Sciatic nerve (tissue), 2 donors: ENCODE measurements at places on chromosomes 6 and 20.

- DNase-seq, result no peak
Observed at GRCh38 chr20:53126185-53126584, 154.0 kb downstream of the TSHZ2 start.

- DNase-seq, result no peak
Observed at GRCh38 chr6:43575105-43575771, 600 bp downstream of the XPO5 start.

DNA sequence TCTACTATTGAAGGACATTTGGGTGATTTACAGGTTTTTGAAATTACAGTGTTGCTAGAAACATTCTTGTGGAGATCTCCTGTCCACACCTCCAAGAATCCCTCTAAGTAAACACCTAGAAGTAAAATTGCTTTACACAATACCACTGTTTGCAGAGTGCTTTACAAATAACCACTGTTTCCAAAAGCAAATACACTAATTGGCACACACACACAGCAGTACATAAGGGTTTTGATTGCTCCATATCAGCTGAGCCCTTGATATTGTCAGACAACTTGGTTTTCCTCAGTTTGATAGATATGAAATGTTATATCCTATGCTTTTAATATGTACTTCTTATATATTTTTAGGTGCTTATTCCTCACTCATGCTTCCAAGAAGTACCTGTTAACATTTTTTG, 6.3 kb downstream of the HMGN4 start:
- no peak for DNase-seq

- peak; percentile 54 for DNase-seq
Observed at GRCh38 chr6:41970436-41970846, 28.8 kb upstream of the CCND3 start.

GRCh38 chr6:39056191-39056590, 7.6 kb downstream of the GLP1R start:
- peak; percentile 41 for DNase-seq

DNA sequence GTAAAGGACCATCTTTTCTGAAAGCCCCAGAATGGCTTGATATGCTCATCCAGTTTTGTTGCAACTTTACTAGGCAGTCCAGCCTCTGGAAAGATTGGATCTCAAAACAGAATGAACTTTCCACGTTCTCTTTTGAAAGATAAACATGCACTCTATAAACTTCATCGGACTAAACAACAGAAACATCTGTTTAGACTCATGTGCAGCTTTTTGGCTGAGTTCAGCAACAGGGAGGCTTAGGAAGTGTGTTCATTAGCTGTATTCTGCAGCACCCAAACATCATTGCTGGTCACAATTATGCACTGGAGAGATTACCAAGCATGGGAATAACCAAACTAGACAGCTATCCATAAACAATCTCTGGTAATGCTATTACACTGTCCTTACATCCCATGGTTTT, 180.5 kb downstream of the TENT5A start:
- no peak for DNase-seq

DNA sequence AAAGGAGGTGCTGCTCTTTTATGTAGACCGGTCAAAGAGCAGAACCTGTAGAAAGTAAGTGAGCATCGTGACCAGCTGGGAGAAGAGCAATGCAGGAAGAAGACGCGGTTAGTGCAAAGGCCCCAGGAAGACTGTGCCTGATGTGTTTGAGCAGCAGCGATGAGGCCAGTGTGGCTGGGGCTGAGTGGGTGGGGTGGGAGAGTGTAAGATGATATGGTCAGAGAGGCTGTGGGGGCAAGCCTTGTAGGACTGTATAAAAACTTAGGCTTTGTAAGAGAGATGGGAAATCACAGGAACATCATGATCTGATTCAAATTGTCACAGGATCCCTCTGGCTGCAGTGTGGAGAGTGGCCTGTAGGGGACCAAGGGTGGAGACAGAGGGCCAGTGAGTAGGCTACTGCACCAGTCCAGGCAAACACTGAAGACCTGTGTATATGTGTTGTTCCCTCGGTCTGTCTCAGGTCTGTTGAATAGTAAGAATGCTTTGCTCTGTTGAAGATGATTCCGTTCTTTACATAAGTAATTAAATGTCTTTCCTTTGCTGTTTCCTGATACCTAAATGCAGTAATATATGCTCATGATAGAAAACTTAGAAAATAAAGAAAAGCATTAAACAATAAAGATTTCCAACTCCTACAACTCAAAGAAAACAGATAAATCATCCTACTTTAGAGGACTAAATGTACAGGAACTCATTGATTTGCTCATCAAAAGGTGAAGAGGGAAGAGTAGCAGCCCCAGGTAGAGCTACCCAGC, 23.6 kb upstream of the WFDC2 start:
- no peak for DNase-seq

GRCh38 chr20:4088766-4089165, 73.4 kb upstream of the RNF24 start:
- DNase-seq, result no peak

DNA sequence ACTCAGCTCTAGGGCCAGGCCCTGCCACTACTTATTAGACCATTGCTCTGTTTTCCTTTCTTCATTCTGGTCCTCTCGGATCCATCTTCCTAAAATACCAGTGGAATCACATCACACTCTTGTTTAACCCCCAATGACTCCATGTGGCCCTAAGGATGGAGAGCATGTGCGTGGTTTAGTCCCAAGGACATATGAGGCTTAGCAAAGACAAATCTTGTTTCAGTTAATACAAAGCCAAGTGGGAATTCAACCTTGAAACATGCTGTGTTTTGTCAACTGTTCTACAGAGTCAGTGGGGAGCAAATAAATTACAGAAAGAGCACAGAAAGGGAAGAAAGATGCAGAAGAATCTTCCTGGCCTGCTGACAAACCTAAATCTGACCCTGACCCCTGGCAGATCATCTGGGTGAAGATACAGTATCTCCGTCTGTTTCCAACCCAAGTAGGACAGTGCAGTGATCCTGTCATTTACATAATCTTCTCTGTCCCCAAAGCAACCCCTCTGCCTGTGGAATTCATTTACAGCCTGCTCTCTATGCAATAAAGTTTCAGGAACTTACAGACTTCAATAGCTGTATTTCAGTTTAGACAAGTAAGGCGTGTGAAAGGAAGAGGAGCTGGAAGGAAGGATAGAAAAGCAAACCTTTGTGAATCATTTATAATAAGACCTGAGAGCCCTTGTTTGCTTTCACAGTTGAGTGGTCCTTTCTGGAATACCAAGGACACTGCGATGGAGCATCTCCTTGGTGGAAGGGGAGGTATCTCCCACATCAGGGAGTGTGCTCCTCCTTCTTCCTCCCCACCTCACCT, 144.0 kb downstream of the THBS2 start:
- no peak for DNase-seq

DNA sequence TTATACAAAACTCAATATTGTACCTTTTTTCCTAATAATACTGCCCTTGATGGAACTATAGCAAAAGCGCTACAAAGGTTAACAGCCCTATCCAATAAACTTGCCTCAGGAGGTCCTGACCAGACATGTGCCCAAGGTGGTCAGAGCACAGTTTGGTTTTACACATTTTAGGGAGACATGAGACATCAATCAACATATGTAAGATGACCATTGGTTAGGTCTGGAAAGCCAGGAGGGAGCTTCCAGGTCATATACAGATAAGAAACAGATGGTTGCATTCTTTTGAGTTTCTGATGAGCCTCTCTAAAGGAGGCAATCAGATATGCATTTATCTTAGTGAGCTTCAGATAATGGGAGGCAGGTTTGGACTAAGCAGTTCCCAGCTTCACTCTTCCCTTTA, 91.6 kb downstream of the PLG start:
- no peak for DNase-seq

GRCh38 chr6:100774681-100775080, 106.4 kb downstream of the ASCC3 start:
- no peak for DNase-seq

- no peak for DNase-seq
Observed at GRCh38 chr6:37432590-37432915, 468 bp upstream of the CMTR1 start.

DNA sequence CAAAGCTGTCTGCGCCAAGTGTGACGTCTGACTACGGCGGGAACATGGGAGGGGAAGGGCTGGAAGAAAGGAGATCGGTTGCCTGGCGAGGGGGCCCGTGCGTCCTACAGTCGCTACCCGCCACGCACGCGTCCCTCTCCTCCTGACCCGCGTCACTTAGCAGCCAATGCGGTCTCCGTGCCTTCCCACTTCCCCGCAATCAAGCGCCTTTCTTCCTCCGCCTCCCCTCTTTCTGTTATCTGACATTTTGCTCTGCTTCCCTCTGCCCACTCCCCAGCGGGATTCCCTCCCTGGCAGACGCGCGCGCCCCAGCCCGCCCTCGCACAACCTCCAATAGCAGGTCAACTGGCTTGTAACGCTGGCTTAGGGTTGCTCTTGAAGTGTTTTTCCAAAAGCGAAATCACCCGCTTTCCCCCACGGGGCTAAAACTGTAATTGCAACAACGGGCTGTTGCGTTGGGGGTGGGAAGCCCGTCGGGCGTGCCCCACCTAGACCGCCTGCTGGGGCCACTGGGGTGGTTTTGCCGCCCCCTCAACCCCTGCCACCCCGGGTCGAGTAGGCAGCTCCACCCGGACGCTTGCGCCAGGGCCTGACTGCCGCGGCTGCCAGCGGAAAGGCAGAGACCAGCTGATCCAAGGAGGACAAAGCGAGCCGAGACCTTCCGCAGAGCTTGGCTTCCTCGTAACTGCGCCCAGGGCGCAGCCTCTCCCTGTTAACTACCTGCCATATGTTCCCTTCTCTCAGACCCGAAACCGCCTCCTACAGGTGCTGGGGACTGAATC, 6.2 kb upstream of the SOX4 start:
- DNase-seq, result peak; percentile 73

DNA sequence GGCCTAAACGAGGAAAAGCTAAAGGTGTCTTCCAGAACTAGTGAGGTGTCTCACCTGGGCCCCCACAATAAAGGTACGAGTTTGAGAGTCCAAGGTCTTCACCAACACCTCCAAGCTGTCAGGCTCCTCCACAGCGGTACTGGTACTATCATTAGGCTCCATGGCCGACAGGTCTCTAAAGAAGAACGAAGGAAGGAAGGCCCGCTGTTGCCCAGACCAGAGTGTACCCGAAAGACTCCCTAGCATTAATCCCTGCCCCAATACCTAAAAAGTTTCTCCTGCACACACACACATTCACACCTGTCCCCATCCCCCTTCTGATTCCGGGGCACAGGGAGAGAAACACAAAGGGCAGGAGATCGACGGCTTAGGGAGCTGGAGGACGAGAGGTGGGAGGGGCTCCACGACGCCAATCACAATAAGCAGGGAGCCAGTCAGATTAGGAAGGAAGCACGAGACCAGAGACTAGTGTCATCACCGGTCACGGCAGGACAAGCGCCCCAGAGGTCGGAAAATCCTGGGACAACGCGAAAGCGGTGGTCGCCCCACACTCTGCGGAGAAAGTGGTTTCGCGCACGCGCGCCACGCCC, 764 bp downstream of the BAG6 start:
- DNase-seq, result no peak

DNA sequence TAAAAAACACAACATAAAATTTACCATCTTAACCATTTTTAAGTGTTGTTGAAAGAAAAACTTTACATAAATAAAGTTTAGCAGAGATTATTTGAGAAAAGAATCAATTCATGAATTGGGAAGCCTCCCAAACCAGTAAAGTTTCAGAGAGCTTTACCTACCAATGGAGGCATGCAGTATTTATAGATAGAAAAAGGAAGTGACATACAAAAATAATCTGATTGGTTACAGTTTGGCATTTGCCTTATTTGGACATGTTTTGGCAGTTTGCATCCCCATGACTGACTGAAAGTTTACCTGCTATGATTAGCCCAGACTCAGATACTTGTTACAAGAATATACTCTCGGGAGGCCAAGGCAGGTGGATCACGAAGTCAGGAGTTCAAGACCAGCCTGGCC, 3.7 kb upstream of the CMTR1 start:
- DNase-seq, result no peak

GRCh38 chr6:29864037-29864810, 36.6 kb downstream of the HLA-G start:
- no peak for DNase-seq
